NB4 (cell line): ENCODE measurements at places on chromosomes 2 and 18.

GRCh38 chr2:197926673-197927072, 122.3 kb downstream of the PLCL1 start:
- no peak for DNase-seq

- no peak for DNase-seq
Observed at GRCh38 chr2:96798733-96799622, 17.1 kb upstream of the CNNM3 start.

DNA sequence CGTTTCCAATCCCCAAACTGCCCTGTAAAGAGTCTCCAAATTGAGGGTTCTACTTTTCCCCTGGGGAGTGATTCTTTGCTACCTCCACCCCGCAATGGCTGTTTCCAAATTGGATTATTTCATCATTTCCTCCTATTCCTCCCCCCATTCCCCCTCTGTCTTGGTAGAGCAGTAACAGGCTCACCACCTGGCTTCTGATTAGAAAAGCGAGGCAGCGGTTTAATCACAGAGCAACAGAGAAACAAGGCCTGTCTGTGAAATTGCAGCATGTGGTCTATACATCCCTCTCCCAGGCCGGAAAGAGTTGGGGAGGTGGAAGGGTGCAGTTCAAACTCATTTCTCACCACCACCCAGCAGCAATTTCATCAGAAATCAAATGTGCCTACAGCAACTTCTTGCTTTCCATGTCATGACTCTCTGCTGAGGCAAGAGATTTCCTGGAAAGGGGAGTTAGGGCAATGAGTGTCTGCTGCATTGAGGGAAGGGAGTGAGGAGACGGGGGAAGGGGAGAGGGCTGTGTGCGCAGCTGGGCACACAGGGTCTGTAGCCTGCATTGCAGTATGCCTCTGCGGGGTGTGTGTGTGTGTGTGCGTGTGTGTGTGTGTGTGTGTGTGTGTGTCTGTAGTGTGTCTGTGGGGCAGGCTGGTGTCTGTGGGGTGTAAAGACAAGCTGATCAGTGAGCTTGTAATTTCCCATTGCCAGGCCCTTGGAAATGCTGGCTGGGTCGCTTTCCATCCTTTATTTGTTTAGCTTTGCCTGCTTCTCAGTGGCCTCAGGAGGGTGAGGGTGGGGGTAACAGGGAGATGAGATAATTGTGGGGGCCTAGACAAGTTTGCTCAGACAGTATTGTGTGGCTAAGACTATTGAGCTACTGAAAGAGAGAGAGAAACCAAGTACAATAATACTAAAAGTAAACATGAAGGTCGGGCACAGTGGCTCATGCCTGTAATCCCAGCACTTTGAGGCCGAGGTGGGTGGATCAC, 13.5 kb upstream of the IGFBP2 start:
- DNase-seq, result peak; percentile 99

DNA sequence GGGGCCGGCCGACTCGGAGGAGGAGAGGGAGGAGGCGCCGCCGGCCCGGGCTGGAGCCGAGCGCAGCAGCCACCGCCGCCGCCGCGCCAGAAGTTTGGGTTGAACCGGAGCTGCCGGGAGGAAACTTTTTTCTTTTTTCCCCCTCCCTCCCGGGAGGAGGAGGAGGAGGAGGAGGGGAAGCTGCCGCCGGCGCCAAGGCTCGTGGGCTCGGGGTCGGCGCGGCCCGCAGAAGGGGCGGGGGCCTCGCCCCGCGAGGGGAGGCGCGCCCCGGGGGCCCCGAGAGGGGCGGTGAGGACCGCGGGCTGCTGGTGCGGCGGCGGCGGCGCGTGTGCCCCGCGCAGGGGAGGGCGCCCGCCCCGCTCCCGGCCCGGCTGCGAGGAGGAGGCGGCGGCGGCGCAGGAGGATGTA, 316 bp downstream of the CRIM1 start:
- no peak for DNase-seq

DNA sequence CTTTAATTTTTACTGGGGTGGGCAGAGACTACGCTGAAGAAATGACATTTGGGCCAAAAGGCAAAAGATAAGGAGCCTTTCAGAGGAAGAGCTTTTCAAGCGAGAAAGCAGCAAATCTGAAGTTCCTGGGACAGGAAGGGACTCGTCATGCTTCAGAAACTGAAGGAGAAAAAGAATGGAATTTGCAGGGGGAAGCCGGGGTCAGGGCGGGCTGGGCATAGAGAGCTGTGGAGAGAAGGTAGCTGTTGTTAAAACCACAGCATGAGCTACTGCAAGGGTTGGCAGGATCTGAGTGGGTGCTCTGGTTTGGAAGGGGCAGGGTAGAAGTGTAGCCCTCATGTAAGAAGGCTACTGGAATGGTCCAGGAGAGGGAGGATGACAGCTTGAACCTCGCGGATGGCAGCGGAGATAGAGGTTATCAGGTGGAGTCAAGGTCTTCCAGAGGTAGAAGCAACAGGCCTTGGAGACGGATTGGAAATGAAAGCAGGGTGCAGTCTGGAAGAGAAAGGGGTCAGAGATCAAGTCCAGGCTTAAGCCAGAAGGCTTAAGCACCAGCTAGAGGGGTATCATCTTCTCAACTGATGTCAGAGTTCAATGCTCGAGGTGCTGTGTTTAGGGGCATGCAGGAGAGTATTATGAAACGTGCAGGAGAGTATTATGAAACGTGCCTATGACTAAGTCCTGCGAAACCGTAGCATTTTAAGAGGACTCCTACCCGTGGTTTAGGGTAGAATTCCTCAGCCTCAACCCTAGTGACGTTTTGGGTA, 18.9 kb downstream of the ATP8B1 start:
- DNase-seq, result peak; percentile 84

- DNase-seq, result peak; percentile 78
Observed at GRCh38 chr2:16326711-16327300, 338.8 kb downstream of the CYRIA start.

DNA sequence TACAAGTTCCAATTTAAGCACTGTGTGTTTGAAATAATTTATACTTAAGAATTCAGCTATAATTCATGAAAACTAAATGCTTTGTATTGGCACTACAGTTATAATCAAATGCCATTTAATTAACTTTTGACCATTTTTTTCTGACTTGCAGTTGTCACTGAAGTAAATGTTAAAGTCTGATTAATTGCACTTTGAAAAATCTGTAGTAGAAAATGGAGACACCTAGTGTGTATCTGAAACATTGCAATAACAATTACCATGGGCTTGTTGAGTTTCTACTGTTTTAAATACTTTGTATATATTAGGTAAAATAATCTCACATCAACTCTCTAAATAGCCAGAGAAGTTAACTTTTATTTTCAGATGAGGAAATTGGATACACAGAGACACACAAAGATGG, 458.6 kb upstream of the FSIP2 start:
- peak; percentile 33 for DNase-seq

DNA sequence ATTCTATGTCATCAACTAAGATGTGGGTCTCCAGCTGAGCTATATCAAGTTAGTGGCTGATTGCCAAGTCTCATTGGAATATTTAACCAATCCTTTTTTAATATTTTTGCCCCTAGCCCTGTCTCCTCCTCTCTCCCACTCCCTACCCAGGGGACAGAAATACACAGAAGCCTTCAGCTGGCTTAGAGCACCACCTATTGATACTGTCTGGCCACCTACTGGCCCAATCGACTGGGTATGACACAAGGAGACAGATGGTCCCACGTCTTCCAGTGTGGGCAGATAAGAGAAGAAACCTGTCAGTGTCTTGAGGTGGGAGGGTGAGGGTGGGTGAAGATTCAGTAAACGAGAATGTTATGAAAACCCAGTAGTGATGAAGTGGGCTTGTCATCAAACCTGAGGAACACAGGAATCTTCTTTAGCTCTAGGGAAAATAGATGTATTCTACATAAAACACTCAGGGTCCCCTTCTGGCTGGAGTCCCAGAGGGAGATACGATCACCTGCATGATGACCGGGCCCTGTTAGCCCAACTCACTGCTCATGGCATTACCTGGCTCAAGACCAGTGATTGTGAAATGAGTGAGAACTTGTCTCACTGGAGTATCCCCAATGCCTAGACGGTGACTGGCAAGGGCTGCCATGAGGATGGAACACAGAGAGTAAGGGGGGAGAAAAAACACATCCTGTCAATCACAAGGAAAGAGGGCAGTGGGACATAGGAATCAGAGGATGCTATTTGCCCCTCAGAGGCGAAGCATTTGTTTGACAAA, 26.7 kb downstream of the POLR1A start:
- DNase-seq, result peak; percentile 36

GRCh38 chr2:111678651-111679050, 205.3 kb downstream of the ANAPC1 start:
- no peak for DNase-seq

DNA sequence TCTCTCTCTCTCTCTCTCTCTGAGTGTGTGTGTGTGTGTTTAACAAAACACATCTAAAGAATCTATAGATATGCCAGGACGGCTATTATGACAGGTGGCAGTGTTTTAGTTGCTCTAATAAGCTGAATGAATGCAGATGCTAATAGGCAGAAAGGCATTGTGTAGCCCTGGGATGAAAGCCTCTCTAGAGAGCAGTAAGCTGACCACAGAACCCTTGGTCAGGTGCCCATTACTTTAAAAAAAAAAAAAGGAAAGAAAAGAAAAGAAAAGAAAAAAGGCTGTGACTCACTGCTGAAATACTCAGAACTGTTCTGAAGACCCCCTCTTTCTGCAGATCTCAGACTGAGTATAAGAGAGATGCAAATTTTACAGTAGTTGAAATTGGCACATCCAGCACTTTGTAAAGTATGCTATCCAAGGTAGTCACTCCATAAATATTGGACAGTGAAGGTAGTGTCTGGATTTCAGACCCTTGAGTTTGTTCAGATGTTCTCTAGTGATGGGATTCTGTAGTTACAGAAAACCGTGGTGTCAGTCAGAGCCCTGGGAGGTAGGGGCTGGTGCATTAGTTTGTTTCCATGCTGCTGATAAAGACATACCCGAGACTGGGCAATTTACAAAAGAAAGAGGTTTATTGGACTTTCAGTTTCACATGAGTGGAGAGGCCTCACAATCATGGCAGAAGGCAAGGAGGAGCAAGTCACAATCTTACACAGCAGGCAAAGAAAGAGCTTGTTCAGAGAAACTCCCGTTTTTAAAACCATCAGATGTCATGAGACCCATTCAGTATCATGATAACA, 30.9 kb downstream of the OSBPL6 start:
- DNase-seq, result no peak

DNA sequence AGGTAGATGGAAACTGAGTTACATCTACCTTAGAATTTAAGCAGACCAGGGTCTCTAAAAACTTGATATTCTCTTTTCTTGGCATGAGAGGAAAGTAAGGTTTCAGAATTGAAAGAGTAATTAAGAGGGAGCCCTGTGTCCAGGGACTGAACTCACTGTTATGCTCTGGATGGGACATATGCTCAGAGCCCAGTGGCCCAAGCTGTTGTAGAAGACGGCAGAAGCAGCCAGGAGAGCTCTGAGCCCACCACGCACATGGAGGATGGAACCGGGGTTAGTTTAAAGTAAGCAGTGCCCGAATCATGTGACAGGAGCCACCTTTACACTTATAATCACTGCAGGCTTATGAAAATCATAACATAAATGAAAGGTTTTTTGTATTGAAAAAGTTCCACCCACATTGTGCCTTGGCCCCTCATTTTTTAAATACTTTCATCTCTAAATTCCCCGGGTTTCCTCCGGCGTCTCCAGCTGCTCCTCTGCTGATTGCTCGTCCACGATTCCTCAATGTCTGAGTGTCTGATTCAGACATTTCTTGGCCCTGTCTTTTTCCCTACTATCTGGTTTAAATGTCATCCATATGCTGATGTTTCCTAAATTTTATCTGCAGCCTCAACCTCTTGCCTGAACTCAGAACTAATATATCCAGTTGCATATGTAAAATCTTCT, 36.1 kb upstream of the SPTBN1 start:
- no peak for DNase-seq
